NT2/D1 (cell line): ENCODE measurements at places on chromosomes 7 and 10.

DNA sequence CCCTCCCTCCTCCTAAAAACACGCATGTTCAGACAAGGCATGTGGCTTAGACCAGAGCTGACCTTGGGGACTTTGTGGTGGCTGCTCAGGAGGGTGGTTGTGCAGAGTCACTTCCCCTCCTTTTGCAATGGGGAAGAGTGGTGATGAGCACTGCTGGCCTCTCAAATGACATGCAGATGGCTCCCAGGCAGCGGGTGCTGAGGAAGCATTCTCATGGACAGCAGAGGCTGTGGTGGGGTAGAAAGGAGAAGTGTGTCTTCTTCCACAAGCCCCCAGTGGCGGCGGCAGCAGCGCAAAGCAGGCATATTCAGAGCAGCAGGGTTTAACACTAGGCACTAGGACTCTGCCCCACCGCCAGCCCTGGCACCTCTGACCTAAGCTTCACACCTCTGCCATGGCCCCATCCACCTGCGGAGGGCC lies 105.9 kb upstream of the ANLN start:
- DNase-seq: no peak

DNA sequence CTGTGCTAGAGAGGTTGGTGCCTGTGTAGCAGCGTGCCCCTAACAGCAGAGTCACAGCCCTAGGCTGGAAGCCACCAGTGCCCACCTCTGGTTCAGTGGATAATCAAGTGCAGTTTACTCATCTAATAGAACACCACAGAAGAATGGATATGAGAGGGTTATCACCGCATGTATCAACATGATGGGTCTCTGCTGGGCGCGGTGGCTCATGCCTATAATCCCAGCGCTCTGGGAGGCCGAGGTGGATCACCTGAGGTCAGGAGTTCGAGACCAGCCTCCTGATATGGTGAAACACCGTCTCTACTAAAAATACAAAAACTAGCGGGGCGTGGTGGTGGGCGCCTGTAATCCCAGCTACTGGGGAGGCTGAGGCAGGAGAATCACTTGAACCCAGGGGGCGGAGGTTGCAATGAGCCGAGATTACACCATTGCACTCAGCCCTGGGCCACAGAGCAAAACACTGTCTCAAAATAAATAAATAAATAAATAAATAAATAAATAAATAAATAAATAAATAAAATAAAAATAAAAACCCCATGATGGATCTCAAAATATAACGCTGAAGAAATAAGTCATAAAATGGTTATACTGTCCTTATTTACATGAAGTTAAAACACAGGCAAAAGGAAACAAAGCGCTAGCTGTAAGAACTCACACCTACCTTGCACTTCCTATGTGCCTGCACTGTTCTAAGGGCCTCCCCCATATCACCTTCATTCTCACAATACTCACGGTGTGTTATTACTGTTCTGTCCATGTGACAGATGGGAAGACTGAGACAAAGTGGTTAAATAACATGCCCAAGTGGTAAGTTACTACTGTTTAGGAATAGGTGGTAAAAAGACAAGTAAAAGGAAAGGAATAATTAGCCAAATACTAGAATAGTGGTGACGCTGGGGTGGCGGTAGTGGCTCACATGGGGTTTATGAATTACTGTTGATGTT lies 70.9 kb downstream of the AMZ1 start:
- DNase-seq: no peak

DNA sequence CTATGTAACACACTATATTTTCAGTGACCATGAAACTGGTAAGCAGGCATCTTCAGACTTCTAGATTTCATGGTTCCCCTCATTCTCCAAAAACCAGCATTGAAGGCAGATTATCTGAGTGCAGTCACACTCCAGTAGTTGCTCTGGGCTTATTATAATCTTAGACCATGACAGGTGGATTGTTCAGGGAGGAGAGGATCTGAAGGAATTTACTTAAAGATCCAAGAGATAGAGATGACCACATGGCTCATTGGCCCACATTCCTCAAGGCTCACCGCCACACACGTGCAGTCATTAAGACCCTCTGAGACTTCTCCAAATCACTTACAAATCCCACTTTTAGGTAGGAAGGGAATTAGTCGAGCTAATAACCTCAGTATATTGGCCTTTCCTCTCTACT lies 55.2 kb downstream of the GSAP start:
- no peak for DNase-seq

- DNase-seq: no peak
These were observed at the start of gene ASIC3 for GRCh38 chr7:151047976-151048815. Gene ASIC3, plus strand, starts transcription at chr7:151048531. Its CDS starts 355 bp downstream, at chr7:151048886.

- no peak for DNase-seq
These were observed 19.4 kb upstream of the TPST1 start for GRCh38 chr7:66185680-66186187.

- no peak for DNase-seq
These were observed 40.4 kb downstream of the TMEM270 start for GRCh38 chr7:73901231-73901822.

- no peak for DNase-seq
These were observed 58.7 kb downstream of the CYP51A1 start for GRCh38 chr7:92075455-92076158.

DNA sequence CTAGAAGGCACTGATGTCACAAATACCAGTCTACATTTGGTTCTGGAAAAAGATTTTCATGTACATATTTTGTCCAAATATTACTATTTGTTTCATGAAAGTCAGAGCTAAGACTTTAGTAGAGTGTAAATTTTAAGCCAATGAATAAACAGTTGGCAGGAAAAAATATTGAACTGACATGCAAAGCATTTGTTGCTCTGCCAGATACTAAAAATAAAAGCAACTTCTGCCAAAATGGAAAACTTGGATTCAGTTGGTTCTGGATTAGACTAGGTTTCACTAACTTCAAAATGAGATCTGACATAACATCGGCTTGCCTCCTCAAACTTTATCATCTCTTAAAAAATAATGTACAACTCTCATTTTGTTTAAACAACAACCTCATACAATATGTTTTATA lies 34.9 kb downstream of the FAM204A start:
- DNase-seq: no peak

- no peak for DNase-seq
These were observed 771 bp upstream of the ADIRF start for GRCh38 chr10:86967481-86967941.

DNA sequence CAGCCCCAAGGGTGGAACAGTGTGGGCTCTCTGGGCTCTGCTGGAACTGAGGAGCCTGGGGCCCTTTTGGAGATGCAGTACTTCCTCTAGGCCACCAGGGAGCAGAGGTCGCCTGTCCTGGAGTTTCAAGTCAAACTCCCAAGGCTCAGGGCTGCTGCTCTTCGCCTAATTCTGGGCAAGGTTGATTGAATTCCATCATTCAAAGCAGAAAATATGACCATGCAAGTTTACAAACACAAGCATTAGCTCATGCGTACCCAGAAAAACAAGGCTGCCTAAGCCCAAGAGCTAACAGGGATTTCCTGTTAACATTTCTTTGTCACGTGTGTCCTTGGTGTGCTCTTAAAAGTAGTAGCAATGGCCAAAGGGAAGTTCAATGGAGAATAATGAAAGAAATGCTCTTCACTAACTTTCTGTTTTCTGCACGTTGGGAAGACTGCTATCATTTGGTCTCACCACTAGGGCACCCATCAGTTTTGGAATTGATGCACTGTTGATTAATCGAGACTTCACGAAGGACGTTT lies 20.1 kb downstream of the LDB3 start:
- DNase-seq: peak; percentile 57

DNA sequence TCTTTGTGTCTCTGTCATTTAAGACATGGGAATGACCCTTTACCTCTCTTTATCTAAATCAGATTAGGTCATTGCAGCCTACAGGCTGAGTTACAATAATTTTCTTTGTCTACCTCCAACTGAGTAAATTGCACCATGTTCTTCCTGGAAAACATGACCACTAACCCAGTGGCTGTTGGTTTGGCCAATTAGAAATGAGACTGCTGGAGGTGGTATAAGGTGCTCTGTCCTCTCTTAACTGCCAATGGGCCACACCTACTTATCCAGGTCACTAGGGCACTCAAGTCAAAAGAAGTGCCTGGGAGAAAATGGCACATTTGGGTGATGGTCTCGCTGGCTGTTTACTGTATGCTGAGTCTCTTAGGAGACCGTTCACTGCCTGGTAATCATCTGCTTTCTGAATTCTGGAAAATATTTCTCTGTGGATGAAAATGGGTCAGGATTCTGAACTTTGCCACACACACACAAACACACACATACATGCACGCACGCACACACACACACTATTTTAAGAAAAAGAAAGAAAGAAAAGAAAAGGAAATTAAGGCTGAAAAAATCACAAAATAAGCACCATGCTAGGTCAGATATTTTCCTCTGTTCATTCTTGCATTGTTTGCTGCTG lies 16.4 kb downstream of the STAMBPL1 start:
- DNase-seq: no peak

DNA sequence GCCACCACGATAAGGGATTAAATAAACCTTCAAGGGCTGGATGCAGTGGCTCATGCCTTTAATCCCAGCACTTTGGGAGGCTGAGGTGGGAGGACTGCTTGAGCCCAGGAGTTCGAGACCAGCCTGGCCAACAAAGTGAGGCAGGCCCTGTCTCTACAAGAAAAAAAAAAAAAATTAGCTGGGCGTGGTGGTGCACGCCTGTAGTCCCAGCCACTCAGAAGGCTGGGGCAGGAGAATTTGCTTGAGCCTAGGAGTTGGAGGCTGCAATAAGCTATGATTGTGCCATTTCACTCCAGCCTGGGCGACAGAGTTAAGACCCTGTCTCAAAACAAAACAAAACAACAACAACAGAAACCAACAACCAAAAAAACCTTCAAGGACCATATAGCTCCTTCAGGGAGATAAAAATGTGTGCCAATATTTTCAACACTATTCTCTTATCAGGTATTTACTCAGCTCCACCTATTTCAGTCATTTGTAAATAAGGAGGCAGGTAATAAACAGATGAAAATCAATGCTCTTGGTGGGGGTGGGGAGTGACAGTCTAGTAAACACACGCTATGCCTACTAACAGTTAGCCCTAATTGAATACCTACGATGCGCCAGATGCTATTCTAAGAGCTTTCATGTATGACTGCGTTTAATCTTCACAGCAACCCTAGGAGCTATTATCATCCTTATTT lies 13.2 kb downstream of the BAIAP2L1 start:
- no peak for DNase-seq

GRCh38 chr7:4606797-4607196 lies 75.3 kb upstream of the FOXK1 start:
- DNase-seq: no peak

DNA sequence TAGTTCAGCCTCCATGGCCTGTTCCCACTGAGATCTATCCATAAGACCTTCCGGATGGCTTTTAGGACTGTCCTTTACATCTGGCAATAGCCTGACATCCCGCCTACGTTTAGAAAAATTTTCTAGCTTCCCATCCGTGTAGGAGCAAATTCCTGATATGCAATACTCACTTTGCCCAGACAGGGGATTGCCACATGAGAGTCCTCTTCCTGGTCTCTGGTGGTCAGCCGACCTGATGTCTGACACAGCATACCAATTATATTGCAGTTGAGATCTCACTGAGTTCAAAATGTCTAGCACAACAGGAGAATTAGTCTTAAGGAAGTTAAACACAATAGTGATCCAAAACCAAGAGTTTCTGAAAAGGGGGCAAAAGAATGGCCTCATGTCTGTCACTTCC lies 9.4 kb upstream of the ETV1 start:
- no peak for DNase-seq

- DNase-seq: peak; percentile 47
These were observed 143.0 kb upstream of the HDAC9 start for GRCh38 chr7:18352339-18353255.

DNA sequence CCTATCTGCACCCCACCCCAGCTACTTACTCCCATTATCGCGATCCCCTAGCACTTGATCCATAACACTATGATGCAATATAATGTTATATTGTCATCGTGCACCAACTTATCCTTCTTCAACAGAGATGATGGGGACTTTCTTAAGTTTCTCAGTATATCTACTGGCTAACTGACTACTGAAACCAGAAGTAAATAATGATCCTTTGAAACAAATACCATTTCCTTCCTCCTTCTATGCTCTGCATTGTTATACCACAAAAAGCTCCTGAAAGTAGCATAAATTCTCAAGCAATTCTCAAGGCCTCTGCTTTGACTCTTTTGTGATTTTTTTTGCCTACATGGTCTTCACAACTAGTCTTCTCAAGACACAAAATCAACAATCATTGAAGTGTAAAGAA lies 68.9 kb downstream of the HTR7 start:
- no peak for DNase-seq

GRCh38 chr10:67790534-67791408 lies 47.2 kb downstream of the DNAJC12 start:
- DNase-seq: no peak

DNA sequence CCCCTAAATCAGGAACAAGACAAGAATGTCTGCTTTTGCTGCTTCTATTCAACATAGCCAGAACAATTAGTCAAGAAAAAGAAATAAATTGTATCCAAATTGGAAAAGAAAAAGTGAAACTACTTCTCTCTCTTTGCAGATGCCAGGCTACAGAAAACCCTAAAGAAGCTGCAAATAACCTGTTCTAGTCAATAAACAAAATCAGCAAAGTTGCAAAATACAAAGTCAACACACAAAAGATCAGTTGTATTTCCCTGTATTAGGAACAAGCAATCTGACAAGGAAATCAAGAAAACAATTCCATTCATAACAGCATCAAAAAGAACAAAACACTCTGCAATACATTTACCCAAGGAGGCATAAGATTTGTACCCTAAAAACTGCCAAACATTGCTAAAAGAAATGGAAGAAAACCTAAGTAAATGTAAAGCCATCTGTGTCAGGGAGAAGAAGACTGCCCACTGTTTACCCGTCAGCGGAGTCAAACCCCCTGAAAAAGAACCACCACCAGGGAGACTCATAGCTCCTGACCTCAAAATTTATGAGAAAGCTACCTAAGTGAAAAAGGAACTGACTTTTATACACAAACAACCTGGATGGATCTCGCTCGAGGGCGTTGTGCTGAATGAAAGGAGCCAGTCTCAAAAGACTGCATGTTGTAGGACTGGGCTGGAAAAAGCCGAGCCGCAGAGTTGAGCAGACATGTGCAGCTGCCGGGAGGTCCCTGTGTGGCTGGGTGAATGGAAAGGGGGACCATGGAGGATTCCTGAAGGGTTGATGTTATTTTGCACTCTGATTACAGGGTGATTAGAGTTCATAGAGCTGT lies 263.1 kb downstream of the MAD1L1 start:
- no peak for DNase-seq

GRCh38 chr7:137987968-137988367 lies 13.9 kb downstream of the CREB3L2 start:
- DNase-seq: no peak

DNA sequence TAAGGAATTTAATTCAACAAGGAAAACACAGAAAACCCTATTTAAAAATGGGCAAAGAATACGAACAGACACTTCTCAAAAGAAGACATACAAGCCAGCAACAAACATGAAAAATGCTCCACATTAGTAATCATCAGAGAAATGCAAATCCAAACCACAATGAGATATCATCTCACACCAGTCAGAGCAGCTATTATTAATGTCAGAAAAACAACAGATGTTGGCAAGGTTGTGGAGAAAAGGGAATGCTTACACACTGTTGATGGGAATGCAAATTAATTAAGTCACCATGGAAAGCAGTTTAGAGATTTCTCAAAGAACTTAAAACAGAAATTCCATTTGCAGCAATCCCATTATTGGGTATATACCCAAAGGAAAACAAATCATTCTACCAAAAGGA lies 55.2 kb downstream of the GCC1 start:
- no peak for DNase-seq
